Stimulated activated CD4-positive, alpha-beta T cell treated with anti-CD3 and anti-CD28 coated beads, Interleukin-1b, Interleukin-23, amount 100 ng/mL, for 24 hours (primary cell): ENCODE measurements at places on chromosomes 6 and 20.

- DNase-seq: no peak
Measured at GRCh38 chr6:151647976-151648639, 154.3 kb downstream of the CCDC170 start.

- DNase-seq: no peak
Measured at GRCh38 chr20:15310361-15310760, 972.9 kb upstream of the FLRT3 start.

- DNase-seq: no peak
Measured at GRCh38 chr6:42012501-42013133, 37.7 kb upstream of the TAF8 start.

DNA sequence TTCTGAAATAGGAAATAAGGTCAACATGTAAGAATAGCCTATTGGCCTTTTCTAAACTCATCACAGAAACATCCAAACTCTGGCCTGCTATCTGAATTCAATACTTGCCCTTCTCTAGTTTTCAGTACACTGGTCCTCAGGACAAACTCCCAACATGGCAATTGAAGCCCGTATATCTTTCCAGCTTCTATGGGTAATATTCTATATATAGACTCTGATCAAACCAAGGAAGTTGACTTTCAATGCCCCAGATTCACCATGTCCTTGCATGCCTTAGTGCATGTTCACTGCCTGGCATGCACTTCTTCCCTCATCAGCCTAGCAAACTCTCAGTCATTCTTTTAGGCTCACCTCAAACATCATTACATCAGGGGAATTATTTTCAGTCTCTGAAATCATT lies 73.2 kb downstream of the RSPO3 start:
- no peak for DNase-seq

- DNase-seq: no peak
Measured at GRCh38 chr6:8268606-8269005, 166.3 kb upstream of the EEF1E1 start.

- no peak for DNase-seq
Measured at GRCh38 chr6:13422681-13423221, 64.6 kb downstream of the GFOD1 start.

- DNase-seq: no peak
Measured at GRCh38 chr6:32974016-32974333, 5.6 kb downstream of the BRD2 start.

DNA sequence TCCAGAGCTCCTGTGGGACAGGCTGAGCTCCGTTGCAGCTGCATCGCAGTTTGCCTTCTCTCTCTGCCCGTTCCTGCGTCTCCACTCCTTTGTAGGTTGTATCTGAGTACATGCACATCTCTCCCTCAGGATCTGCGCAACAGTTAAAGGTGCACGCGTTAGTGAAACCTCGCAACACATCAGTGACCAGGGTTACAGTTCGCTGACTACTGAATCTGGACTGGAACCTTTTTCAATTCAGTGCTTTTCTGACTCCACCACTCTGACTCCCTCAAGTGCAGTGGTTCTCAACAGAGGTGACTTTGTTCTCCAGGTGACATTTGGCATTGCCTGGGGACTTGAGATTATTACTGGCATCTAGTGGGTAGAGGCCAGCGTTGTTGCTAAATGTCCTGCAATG lies 44.0 kb downstream of the UST start:
- DNase-seq: no peak

DNA sequence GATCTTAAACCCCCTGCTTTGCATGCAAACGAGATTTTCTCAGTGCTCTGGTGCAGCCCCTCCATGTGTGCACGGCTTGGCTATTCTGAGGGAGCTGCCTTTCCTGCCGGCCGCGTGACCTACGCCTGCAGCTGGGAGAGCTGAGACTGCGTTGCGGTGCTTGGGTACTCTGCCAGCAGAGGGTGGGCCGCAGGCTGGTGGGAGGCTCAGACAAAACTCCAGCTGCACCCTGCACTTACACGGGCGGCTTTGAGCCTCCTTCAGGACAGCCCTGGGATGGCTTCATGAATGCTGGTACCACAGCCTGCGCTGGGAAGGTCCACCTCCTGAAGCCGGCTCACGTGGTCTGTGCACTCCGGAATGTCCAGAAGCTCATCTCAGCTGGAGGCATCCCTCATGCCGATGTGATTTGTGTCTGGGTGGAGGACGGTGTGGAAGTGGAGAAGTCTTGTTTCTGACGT lies 223.7 kb downstream of the DLL1 start:
- no peak for DNase-seq

DNA sequence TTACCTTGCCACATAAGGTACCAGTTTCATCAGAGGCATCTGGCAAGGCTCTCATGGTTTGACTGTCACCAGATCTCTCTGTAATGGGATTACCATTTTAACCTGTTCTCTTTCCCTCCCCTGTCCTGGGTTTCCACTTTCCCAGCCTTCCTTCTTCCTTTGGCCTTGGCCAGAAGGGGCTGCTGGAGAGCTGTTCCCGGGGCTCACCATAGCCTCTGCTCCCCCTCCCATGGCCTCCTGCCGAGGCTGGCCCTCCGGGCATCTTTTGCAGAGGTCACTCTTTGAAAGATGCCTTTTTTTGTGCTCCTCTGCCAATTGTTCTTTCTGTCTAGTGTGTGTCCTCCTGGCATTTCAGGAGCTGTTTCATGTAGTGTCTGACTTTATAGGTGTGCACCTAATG lies 100.7 kb upstream of the SCP2D1 start:
- no peak for DNase-seq

- DNase-seq: no peak
Measured at GRCh38 chr6:38143191-38144150, 323.9 kb downstream of the ZFAND3 start.

DNA sequence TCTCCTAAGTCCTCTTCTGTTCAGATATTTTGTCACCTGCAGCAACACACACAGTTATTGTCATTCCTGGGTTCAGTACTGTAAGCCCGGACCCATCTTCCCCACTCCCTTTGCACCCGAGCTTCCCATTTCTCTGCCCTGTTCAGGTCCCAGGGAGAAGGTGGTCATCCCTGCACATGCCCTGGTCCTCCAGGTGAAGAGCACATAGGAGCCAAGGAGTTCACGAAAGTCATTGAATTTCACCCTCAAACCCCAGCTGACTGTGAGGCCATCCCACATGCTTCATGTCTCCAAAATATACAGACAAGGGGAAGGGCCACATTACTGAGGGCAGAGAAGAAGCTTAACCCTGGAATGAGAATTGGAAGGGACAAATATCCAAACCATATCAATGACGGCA lies 8.1 kb downstream of the HLA-DPA1 start:
- no peak for DNase-seq

DNA sequence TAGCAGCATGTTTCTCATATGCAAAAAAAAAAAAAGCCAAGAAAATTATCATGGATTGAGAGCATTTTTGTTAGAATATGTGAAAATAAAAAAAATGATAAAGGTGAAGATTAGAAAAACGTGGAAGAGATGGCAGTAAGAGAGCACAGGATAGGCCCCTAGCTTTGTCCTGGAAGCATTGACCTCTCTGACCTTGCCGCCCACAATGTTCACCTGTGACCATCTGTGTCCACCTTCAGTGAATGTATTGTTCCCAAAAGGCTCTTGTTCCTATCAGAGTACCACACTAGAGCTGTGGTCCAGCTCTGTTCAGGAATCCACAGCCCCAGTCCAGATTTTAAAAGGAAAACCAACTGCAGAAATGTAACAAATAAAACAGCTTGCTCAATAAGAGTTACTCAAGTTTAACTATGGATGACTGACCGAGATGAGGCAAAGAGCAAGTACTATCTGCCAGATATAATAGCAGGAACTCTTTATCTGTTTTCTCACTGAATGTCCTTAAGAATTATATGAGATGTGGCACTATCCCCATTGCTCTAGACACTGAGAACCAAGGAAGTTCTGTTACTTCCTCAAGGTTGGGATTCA lies 287.7 kb upstream of the STXBP5 start:
- DNase-seq: no peak

- no peak for DNase-seq
Measured at GRCh38 chr20:53524589-53525312, 68.9 kb downstream of the ZNF217 start.

- no peak for DNase-seq
Measured at GRCh38 chr6:121835662-121836061, 400.2 kb downstream of the GJA1 start.

GRCh38 chr20:16555754-16556153 lies 17.5 kb downstream of the KIF16B start:
- no peak for DNase-seq

DNA sequence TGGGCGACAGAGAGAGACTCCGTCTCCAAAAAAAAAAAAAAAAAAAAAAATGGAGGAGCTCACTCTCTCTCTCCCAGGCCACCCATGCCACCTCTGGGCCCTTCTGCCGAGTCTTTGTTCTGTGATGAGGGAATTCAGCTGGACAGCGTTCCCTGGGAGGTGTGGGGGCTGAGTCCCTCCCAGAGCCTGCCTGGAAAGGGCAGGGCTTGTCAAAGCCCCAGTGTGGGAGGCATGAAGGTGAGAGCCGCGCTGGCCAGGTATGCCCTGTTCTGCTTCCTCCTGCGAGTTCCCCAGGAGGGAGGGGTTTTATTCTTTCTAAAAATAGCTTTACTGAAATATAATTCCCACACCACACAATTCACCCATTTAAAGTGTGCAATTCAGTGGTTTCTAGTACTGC lies 69.6 kb downstream of the TMEM242 start:
- no peak for DNase-seq

DNA sequence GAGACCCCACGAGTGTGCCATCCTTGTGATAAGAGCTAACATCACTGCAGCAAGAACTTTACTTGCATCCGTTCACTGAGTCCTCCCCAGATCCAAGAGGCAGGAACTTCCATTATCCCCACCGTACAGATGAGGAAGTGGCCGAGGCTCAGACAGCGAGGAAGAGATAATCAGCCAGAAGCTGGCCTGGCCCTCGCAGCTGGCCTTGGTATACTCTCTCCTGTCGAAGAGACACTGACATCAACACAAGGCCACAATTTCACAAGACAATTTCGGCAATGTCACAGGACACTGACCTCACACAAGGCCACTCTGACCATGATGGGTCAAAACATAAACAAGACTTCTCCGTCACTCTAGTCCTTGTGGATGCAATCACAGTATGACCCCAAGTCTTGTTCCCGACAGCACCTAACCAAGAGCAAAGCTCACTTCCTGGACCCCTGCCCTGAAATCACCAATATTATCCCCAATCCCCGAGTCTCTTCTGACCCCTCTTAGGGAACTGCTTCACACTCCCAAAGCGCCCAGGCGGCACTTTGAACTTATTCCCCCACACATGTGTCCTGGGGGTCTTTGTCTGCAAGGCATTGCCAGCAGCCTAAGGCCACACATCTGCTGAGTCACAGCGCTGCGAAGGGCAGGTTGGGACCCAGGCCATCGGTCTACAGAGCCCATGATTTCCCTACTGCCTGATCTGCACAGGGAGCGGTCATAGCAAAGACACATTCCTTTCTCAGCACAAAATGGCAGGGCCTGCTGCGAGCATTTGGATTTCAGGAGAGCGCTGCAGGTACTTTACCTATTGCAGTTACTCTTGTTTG lies 14.8 kb upstream of the VAPB start:
- no peak for DNase-seq

- no peak for DNase-seq
Measured at GRCh38 chr20:13355941-13356486, 134.9 kb downstream of the ISM1 start.

- DNase-seq: no peak
Measured at GRCh38 chr6:96520171-96521115, 1.2 kb upstream of the UFL1 start.

GRCh38 chr6:133214267-133214666 lies 26.9 kb upstream of the EYA4 start:
- DNase-seq: no peak

- no peak for DNase-seq
Measured at GRCh38 chr20:3239867-3240775, 1.1 kb upstream of the SLC4A11 start.

- DNase-seq: no peak
Measured at GRCh38 chr20:1294497-1294896, 28.4 kb downstream of the SNPH start.

DNA sequence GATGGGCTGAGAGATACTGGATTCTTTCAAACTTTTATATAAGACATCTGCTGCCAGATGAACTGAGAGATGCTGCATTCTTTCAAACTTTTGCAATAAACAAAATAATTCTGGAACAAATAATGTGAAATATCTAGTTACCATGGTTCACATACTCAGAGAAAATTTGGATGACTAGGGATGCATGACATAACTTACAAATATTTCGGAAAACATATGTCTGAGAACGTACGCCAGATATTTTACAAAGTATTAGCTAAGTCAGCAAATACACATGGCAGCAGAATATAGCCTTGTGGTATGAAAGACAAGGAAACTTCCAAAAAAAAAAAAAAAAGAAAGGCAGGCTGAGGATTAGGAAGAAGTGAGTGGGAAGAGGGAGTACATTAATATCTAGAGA lies 113.3 kb upstream of the TRAF3IP2 start:
- DNase-seq: no peak

DNA sequence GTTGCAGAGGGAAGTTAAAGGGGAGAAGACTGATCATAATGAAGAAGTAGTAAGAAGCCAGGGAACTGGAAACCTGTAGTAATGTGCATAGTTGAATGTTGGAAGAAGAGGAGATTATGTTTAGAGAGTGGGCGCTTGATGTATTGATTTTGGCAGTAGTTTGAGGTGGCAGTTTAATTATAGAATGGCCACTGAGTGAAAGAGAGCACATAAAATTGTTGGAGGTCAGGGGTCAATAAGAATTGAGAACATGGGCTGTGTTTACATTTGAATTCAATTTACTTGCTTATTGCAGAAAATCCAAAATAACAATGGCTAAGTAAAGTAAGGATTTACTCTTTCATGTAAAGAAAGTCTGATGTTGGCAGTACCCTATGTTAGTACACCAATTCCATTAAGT lies 15.7 kb downstream of the VTA1 start:
- DNase-seq: no peak

DNA sequence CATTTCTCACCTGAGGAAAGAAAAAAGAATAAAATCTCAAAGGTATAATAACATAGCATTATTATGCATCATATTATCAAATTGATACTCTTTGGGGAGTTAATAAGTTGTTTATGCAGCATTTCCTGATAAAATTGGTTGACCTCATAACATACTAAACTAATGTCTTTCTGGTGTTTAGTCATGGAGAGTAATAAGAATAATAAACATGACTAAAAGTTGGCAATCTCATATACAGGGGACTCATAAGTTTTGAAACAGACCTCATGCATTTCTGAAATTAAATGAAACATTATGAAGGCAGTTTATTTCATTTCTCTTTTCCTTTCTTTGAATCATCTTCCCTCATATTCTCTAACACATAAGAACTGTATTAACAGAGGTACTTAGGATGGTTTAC lies 60.5 kb upstream of the PRDM1 start:
- DNase-seq: no peak

GRCh38 chr6:139475241-139475640 lies 100.8 kb upstream of the CITED2 start:
- no peak for DNase-seq
